ENCODE measurements at places on chromosomes 16 and 17.

GRCh38 chr16:30668393-30668792 is 10.2 kb downstream of the FBRS start:
- no peak for DNase-seq

GRCh38 chr17:44152875-44153274 is 11.1 kb downstream of the HROB start:
- no peak for DNase-seq

GRCh38 chr16:55821210-55821609 is 11.7 kb downstream of the CES1 start:
- no peak for DNase-seq

DNA sequence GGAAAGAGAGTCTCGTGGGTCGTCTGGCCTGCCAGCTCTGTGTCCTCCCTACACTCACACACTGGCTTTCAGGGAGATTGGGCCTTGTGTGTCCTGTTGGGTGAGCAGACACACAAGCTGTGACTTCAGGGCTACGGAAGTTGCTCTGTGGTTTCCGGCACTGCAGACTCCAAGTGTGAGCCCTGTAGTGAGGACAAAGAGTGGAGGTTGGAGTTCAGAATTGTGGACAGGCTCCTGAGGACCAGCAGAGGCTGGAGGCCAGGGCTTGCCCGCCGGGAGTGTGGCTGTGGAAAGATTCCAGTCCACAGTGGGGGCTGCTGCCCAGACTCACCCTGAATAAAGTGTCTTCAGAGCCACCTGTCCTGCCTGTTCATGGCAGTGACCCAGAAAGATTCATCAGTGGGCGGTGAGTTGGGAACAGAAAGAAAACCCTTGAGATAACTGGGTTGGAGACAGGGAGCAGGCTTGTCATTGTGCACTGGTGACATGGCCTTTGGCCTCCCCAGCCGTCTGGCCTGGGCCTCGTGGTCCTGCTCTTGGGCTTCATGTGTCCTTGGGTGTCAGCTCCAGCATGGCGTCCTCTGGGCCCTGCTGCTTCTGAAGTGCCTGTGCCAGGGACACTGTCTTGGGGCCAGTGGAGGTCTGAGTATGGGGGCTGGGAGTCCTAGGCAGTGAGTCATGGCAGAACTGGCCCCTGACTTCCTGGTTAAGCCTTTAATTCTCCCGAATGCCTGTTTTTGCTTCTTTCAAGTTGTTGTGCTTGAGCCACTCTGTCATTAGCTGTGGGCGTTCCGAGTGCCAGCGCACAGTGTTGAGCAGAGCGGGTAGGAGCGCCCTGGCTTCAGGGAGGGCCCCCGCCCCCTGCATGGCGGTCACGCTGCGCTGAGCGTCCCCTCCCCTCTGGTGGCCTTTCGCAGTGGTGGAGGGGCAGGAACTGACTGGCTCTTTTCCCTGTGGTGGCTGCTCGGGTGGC is 19.9 kb upstream of the ZNF750 start:
- DNase-seq = peak; percentile 67

DNA sequence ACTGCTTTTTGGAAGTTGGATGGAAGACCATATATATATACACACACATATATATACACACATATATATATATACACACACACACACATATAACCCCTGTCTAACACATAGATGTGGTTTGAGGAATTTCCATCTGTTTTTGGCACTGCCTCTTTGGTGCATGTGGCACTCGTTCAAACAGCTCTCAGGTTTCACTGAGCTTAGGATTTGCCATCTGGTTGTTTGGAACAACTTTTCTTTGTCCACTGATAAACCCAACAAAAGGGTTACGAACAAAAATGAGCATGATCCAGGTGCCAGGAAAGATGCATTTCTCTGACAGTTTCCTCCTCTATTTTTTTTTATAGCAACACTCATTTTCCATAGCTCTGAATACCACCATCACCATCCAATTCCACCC is 14.6 kb upstream of the KCNJ16 start:
- no peak for DNase-seq

DNA sequence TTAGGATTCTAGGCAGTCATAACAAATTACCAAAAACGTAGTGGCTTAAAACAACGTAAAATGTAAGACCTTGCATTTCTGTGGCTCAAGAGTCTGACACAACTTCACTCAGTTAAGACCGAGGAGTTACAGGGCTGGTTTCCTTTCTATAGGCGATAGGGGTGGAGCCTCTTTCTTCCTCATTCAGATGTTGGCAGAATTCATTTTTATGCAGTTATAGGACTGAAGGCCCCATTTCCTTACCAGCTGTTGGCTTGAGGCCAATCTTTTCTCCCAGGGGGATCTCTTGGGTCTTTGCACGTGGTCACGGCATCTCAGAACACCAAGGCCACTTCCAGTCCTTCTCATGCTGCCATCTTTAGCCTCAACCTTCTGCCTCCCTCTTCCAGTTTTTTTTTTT is 145.2 kb downstream of the KCNJ2 start:
- DNase-seq = no peak

DNA sequence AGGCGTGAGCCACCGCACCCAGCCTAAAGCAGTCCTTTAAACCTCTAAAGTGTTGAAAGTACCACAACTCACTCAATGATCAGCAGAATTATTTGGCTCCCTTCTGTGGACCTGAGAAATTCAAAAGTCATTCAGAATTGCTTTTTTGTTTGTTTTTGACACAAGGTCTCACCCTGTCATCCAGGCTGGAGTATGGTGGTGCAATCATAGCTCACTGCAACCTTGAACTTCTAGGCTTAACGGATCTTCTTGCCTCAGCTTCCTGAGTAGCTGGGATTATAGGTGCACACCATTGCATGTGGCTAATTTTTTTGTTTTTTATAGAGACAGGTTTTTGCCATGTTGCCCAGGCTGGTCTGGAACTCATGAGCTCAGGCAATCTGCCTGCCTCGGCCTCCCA is 44.3 kb downstream of the TRAF4 start:
- DNase-seq = no peak

GRCh38 chr17:80618304-80618703 is 73.7 kb downstream of the RPTOR start:
- DNase-seq = no peak

DNA sequence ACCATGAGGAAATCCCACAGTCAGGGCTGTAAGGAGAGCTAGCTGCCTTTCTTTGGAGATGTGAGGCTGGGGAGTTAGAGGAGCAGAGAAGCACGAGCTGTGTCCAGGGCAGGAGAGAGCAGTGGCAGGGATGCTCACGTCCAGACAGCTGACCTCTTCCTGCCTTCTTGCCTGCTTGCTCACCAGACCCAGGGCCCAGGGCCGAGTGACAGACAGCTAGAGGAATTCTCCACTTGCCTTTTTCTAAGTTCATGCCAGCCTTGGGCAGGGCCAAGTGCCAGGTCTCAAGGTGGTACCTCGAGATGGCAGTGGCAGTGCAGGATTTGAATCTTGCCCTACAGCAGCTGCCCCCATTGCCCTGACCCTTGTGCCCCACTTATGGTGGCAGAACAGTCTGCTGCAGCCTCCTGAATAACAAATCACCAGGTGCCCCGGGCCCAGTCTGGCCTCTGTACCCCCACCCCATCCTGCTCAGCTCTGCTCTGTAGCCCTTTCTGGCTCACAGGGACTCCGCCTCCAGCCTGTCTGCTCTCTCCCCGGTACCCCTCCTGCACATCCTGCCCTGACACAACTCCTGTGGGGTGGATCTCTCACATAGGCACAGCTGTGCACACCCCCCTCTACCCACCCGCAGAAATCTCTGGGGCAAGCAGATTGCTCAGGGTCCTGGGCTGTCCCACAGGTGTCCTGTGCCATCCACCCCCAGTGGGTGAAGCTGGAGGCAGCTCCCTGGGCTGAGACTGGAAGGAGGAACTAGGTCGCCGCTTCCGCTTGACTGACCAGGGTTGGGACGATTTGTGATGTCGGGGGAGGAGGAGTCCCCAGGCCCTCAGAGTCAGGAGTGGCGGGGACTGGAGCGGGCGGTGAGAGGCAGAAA is 25.9 kb downstream of the GRIN2C start:
- no peak for DNase-seq

GRCh38 chr16:15494236-15494635 is 59.8 kb downstream of the BMERB1 start:
- no peak for DNase-seq
